ENCODE measurements at places on chromosomes 1 and 21.

GRCh38 chr1:1826356-1827088 is 48.3 kb upstream of the NADK start:
- no peak for DNase-seq

- no peak for DNase-seq
These were observed 97.6 kb downstream of the ATP1A1 start for GRCh38 chr1:116470671-116471070.

DNA sequence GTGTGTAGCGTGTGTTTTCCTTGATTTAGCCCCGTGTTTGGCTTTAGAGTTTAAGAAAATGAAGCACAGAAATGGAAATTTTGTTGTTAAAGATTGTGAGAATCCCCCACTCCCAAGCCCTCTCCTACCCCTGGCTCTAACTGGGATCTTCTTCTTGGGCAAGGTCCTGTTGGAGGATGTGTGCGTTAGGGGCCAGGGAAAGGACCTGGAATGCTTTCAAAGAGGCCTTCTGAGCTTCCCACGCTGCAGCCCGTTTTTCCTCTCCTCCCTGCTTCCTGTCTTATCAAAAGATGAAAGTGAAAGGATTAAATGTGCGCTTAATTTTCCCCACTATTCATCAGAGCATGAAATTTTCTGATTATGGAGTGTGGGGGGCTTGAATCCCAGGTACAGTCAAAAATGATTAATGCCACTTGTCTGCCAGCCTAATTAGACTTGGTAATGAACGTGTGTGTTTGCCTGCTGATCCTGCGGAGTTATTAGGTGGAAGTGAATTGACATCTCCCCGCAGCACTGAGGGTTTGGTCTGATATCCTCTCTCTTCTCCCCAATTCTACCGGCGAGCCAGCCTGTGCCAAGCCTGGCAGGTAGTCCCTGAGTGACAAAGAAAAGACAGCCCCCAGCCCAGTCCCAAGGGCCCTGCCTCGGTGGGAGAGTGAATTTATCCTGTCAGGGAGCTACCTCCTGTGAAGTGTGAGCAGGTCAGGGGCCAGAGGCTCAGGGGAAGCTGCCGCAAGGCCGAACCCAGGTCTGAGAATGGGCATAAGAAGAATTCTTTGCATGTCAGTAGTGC is 4.9 kb downstream of the RASSF5 start:
- DNase-seq, result no peak

DNA sequence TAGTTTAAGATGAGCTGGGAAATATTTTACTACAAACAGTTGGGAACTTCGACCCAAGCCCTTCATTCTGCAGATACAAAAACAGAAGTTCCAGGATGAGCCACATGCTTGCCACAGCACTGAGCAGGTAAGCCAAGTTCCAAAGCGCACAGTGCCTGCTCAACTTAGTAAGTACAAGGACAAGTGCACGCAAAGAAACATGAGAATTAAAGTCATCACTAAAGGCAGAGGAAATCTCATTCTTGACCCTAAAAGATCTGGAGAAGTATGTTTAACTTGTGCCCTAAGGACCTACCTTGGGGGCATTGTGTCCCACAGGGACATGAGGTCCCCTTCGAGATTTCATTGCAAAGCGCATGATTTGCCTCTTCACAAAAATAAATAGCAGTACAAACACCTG is 1.2 kb upstream of the UBAP2L start:
- no peak for DNase-seq

- no peak for DNase-seq
These were observed 7.7 kb upstream of the LMNA start for GRCh38 chr1:156106624-156107488.

DNA sequence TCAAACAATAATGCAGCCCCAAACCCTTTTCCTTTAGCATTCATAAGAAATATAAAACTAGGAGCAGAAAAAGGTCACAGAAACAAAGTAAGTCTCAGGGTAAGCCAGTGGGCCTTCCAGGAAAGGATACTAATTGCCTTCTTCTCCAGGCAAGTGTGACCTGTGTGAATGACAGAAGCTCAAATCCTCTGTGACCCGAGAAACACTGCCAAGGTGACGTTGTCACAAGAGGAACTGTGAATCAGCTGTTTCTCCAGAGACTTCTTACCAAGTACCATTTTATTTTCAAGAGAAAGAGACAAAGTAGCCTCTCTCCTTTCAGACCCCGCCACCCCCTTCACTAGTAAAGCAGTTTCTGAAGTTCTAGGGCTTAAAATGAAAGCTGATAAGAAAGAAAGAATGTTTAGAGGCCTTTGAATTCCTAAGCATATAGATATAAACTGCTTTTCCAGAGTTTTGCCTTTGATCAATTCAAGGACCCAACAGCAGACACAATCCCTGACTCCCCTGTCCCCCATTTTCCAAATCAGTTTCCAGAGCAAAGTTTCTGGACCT is 155.6 kb downstream of the NUF2 start:
- no peak for DNase-seq

DNA sequence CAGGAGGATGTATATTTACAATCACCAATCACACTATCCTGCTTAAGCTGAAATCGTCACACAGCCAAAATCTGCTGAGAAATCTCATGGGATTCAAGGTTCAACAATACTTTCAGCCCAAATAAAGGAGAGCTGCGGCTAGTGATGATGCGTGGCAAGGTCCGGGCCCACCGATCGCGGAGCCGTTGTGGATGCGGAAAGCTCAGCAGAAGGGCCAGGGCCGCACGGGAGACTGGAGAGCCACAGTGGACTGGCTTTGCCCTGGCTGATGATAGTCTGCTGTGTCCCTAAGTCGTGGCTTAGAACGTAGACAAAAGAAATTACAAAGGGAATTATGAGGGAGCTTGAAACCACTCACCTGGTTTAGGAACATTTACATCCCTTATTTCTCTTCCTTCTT is 48.0 kb upstream of the SSX2IP start:
- DNase-seq, result no peak

- no peak for DNase-seq
These were observed 84.6 kb upstream of the SPAG17 start for GRCh38 chr1:118269598-118269997.

DNA sequence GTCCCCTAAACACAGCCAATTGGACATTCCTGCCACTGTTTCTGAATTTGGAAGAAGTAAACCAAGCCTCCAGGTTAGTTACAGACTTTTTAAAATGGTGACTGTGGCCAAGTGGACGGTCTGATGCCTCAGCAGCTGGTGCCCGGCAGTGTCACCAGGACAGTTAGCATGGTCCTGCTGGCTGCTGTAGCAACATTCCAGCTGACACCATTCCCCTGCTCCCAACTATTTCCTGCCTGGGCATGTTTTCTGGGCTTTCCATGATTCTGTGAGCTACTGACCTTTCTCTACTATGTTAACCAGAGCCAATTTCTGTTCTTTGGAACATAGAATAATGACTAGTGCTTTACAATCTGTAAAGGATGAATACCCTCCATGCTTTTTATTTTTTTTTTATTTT is 95.0 kb downstream of the TLR5 start:
- no peak for DNase-seq

DNA sequence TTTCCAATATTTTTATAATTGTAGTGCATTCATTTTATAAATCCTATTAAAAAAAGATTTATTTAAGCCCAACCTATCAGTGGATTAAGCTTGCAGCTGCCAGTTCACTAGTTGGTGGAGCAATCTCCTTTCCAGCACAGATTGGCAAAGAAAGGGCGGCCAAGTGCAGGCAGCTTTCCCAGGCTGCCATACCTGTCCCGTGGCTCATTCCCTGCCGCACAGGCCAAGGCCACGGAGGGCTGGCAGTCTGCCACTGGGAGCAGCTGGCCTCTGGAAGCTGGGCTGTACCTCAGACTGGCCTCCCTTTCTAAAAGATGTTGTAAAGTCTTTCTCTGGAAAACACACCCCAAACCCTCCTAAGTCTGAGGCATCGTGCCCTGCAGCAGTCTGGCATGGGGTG is 74.2 kb downstream of the SIM2 start:
- no peak for DNase-seq

- DNase-seq, result no peak
These were observed 117.0 kb downstream of the ZC3H11B start for GRCh38 chr1:219495737-219496408.

DNA sequence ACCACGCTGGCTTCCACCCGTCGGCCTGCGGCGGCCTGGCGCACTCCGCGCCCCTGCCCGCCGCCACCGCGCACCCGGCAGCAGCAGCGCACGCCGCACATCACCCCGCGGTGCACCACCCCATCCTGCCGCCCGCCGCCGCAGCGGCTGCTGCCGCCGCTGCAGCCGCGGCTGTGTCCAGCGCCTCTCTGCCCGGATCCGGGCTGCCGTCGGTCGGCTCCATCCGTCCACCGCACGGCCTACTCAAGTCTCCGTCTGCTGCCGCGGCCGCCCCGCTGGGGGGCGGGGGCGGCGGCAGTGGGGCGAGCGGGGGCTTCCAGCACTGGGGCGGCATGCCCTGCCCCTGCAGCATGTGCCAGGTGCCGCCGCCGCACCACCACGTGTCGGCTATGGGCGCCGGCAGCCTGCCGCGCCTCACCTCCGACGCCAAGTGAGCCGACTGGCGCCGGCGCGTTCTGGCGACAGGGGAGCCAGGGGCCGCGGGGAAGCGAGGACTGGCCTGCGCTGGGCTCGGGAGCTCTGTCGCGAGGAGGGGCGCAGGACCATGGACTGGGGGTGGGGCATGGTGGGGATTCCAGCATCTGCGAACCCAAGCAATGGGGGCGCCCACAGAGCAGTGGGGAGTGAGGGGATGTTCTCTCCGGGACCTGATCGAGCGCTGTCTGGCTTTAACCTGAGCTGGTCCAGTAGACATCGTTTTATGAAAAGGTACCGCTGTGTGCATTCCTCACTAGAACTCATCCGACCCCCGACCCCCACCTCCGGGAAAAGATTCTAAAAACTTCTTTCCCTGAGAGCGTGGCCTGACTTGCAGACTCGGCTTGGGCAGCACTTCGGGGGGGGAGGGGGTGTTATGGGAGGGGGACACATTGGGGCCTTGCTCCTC is 1.9 kb downstream of the OLIG2 start:
- DNase-seq, result no peak

DNA sequence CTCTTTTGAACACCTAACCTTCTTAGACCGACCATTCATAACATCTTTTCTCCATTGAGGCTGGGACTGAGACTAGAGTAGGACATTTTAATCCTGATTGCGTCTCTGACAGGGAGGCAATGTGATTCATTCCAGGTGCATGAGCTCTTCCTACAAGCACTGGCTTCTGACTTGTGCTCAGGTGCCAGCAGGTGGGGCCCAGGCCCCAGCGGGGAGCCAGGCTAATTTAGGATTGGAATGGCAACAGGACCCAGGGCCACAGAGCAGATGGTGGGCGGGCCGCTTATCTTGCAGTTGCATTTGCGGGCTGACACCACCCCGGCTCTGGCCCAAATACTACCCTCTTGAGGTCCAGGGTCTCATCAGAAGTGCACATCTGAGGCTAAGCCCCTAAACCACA is 4.1 kb downstream of the GPA33 start:
- DNase-seq, result no peak

GRCh38 chr1:206952171-206952570 is 5.9 kb upstream of the PIGR start:
- no peak for DNase-seq
